ENCODE measurements at places on chromosomes 2 and 18.

DNA sequence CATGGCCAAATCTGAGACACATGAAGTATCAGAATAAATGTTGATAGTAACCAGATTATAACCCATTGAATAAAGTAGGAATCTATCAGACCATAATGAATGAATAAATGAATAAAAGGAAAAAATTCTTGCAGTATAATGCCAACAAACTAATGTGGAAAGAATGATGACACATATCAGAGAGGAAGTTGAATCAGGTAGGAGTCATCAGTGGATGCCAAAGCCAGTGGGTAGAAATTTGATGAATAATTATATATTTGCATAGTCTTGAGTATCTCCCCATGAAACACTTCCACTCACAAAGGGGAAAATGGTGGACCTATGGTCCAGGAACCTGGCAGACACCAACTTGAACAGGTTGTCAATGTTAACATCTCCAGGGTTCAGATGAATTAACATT lies 68.6 kb downstream of the GALNT3 start:
- no peak for DNase-seq

DNA sequence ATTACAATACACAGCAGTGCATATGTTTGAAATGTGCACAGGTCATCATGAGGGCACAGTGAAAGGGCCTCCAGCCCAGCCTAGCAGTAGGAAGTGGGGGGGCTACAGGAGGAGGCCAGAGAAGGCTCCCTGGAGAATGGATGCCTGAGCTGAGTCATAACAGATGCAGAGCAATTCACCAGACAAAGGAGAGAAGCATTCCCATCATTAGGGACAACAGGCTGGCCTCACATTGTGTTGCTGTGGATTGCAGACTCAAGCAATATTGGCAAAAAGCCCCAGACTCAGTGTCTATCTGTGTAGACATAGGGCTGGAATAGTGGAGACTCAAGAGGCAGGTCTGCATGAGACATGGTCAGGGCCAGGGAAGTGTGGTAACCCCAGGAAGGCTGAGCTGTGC lies 329.9 kb downstream of the DLGAP1 start:
- no peak for DNase-seq

GRCh38 chr2:143398781-143399180 lies 269.6 kb downstream of the ARHGAP15 start:
- DNase-seq: no peak

DNA sequence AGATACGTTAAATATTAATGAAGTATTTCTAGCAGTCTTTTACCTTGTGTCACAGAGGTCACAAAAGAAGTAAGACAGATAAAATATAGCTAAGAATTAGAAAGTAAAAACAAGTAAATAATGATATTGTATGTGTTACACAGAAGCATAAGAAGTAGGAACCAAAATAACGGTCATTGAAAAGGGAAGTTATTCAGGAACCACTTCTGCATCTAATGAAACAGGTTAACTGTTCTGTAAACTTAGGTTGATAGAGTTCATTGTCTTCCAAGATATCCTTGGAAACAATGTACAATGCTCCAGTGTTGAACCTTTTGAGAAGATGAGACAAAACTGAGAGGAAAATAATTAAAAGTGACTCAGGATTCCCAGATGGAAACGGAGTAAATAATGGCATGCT lies 57.1 kb upstream of the CD302 start:
- no peak for DNase-seq

- DNase-seq: no peak
Measured at GRCh38 chr2:121705390-121705789, 31.3 kb downstream of the NIFK start.

- DNase-seq: no peak
Measured at GRCh38 chr2:238290091-238290509, 1.7 kb upstream of the PER2 start.

- no peak for DNase-seq
Measured at GRCh38 chr18:28175150-28175929, 1.6 kb downstream of the CDH2 start.

Data from stimulated activated effector memory CD8-positive, alpha-beta T cell treated with anti-CD3 and anti-CD28 coated beads, Interleukin-12 subunit alpha, Interleukin-12 subunit beta, amount 100 ng/mL, for 72 hours (primary cell).